ENCODE measurements at places on chromosomes 7 and 10. TPM values are rescaled to one million over a fixed set of nuclear protein-coding genes. Genes with fewer than 3 reads are reported as not detected.

DNA sequence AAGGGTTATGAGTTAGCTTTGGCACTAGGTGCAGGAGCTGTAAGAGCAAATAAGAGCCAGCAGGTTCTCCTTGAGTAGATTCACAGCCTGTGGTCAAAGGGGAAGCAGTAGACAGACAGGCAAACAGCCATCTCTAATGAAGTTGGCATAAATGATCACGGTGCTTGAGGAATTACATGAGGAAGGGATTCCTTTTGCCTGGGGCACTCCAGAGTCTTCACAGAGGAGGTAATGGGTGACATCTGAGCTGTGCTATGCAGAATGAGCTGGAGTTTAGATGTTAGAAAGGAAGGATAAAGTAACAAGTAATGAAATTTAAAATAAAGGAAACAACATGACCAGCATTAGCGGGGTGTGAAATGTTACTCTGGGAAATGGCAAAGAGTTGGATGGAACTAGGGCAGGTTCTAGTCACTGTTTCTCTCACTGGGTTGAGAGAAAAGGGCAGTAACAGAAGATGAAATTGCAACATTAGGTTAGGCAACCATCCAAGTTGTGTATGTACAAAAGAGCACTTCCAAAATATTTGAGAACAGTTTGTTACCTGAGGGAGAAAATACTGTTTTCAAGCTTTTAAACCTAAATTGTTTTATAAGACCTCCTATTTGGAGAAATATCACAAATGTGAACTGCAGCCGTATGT lies 613.8 kb downstream of the PHTF2 start:
- peaks cover 1% of the 10 kb centered on the region for H3K36me3 ChIP-seq
- no peak overlapping the region for H3K4me3 ChIP-seq

DNA sequence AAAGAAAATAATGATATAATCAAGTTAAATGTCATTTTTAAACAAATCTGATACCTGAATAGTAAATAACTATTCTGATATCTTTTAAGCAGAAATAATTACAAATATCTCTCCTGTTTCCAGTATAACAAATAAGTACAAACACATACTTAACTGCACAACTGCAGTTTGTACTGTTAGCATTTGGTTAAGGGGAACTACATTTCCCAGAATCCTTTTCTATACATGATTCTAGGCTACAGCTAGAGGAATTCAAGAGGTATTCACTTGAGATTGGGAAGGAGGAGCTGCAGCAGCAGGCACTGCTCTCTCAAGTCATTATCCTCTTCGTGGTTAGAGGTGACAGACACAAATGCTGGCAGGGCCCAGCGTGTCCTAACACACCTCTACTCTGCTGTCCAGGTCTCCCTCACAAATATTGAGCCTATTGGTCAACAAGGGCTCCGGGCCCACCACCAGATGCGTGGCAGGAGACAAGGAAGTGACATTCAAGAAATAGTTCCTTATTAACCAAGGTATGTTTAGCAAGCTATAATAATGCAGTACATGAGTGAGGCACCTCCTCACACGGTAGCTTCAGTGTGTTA lies 255.1 kb upstream of the MKLN1 start:
- H3K27me3 ChIP-seq: no peaks in the 10 kb centered on the region
- no peak for DNase-seq
- H3K36me3 ChIP-seq: no peaks in the 10 kb centered on the region

Gene STEAP2
- total RNA-seq: 4.9 TPM

GRCh38 chr10:21193196-21193595 lies 296.1 kb upstream of the NEBL start:
- H3K36me3 ChIP-seq: no peaks in the 10 kb centered on the region
- H3K27ac ChIP-seq: no peak overlapping the region
- H3K4me3 ChIP-seq: no peak overlapping the region
- no peak for DNase-seq
- H3K27me3 ChIP-seq: no peaks in the 10 kb centered on the region
- H3K4me1 ChIP-seq: peaks cover 10% of the 10 kb centered on the region

DNA sequence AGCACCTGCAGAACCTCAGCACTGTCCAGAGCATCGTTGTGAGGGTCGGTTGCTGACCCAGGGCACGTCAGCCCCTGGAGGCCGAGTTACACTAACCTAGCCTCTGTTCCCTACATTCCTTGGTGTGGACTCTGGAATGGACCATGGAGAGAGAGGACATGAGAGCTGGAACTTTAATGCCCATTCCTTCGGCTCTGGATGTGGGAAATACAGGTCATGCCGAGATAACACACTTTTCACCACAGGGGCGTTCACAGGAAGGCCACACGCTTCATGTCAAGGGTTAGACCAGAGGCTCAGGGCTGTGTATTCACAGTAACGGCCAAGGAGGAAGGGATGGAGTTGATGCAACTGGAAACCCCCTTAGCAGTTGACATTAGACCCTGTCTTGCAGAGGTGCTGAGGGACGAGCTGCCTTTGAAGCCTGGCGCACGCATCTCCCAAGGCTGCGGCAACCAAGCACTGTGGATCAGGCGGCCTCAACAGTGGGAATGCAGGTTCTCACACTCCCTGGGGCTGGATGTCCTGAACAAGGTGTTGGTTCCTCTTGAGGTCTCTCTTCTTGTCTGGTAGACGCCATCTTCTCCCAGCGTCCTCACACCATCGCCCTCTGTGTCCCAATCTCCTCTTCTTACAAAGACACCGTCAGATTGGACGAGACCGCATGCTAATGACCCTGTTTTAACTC lies 245.2 kb downstream of the KLF6 start:
- no peaks in the 10 kb centered on the region for H3K36me3 ChIP-seq
- no peak overlapping the region for H3K4me3 ChIP-seq
- no peaks in the 10 kb centered on the region for H3K4me1 ChIP-seq
- DNase-seq: no peak
- no peak overlapping the region for H3K27ac ChIP-seq

DNA sequence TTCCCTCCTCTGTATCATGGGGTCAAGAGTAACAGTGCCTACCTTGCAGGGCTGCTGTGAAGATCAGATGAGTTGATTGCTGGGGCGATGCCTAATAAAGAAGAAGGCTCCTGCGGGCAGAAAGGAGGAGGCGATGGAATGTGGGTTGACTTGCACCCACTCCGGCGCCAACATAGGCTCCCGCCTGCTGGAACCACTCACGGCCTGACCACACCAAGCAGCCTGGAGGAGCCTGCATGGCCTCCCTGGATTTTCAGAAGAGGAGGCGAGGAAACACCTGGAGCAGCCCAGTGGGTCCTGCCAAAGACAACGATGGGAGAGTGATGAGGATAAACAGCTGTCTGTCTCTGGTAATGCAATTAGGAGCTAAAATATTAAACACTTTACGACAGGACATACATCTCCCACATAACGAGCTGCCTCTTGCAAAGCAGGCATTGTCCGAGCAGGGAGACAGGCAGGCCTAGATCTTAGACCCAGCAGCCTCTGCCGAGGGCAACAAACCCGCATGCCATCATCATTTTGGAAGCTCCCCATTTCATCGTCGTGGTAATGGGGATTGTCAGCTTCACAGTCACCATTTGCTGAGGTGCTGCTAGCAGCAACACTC lies 302.9 kb upstream of the ZMIZ1 start:
- no peak overlapping the region for H3K27ac ChIP-seq
- H3K4me1 ChIP-seq: peaks cover 4% of the 10 kb centered on the region
- H3K36me3 ChIP-seq: no peaks in the 10 kb centered on the region
- no peak for DNase-seq

- H3K27ac ChIP-seq: no peak overlapping the region
- no peaks in the 10 kb centered on the region for H3K27me3 ChIP-seq
- DNase-seq: no peak
- H3K4me3 ChIP-seq: no peak overlapping the region
Observed at GRCh38 chr7:26083113-26083512, 68.9 kb upstream of the NFE2L3 start.

Gene SPDYE16
- 0.31 TPM for total RNA-seq

Gene CHRM2
- not detected for total RNA-seq

Gene MNX1
- 86.5 TPM for total RNA-seq

GRCh38 chr7:105246256-105246655 lies 142.5 kb downstream of the SRPK2 start:
- peaks cover 6% of the 10 kb centered on the region for H3K36me3 ChIP-seq
- no peaks in the 10 kb centered on the region for H3K27me3 ChIP-seq
- H3K4me3 ChIP-seq: no peak overlapping the region
- no peak for DNase-seq

Gene HOXA13
- total RNA-seq: not detected

Gene SEMA3E
- 1.1 TPM for total RNA-seq

GRCh38 chr10:51867956-51868355 lies 168.6 kb upstream of the CSTF2T start:
- H3K27me3 ChIP-seq: no peaks in the 10 kb centered on the region
- H3K4me1 ChIP-seq: no peaks in the 10 kb centered on the region
- no peak for DNase-seq
- H3K4me3 ChIP-seq: no peak overlapping the region
- no peaks in the 10 kb centered on the region for H3K36me3 ChIP-seq

GRCh38 chr7:64946772-64947171 lies 43.7 kb downstream of the ZNF273 start:
- no peaks in the 10 kb centered on the region for H3K4me1 ChIP-seq

- no peaks in the 10 kb centered on the region for H3K27me3 ChIP-seq
- no peaks in the 10 kb centered on the region for H3K36me3 ChIP-seq
- no peak overlapping the region for H3K4me3 ChIP-seq
- H3K27ac ChIP-seq: no peak overlapping the region
Observed at GRCh38 chr10:33153968-33154327, 180.5 kb downstream of the NRP1 start.

- H3K27me3 ChIP-seq: peaks cover 21% of the 10 kb centered on the region
- DNase-seq: no peak
- no peak overlapping the region for H3K4me3 ChIP-seq
- H3K27ac ChIP-seq: no peak overlapping the region
Observed at GRCh38 chr10:48725708-48726107, 41.0 kb downstream of the WDFY4 start.

Gene NXPH1
- total RNA-seq: not detected

Gene GCK
- 4.9 TPM for total RNA-seq

- H3K27ac ChIP-seq: no peak overlapping the region
- H3K27me3 ChIP-seq: peaks cover 27% of the 10 kb centered on the region
- DNase-seq: no peak
- H3K4me3 ChIP-seq: no peak overlapping the region
- H3K4me1 ChIP-seq: peaks cover 5% of the 10 kb centered on the region
Observed at GRCh38 chr10:84158550-84158949, 15.1 kb upstream of the GPR15LG start.

DNA sequence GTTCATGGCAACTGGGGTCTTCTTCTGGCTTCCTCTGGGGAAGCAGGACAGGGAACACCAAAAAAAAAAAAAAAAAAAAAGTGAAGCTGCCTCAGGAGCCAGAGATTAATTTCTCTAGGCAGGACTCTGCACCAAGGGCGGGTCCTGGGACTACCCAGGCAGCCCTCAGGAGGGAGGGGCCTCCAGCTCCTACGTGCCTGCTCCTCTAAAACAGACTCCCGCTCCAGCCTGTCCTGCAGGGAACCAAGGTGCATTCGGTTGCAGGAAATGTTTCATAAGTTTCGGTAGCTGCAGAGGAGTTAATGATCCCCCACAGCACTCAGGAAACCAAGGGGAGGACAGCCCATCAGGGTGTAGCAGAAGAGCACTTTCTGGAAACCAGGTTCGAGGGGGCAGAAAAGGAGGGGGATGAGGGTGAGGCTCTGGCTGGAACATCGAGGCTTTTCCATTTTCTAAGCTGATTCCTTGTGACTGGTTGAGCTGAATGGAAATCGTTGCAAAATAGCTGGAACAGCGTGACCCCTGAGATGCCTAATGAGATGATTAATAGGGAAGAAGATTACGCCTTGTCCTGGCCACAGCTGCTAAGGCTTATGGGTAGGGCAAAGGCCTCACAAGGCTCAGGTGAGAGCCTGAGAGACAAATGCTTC lies 84.2 kb downstream of the STRA8 start:
- no peak overlapping the region for H3K27ac ChIP-seq
- H3K36me3 ChIP-seq: no peaks in the 10 kb centered on the region
- DNase-seq: no peak
- H3K4me1 ChIP-seq: no peaks in the 10 kb centered on the region
- no peak overlapping the region for H3K4me3 ChIP-seq
- peaks cover 6% of the 10 kb centered on the region for H3K27me3 ChIP-seq

Gene POU6F2
- 5.6 TPM for total RNA-seq

- peaks cover 1% of the 10 kb centered on the region for H3K36me3 ChIP-seq
- no peaks in the 10 kb centered on the region for H3K27me3 ChIP-seq
- no peaks in the 10 kb centered on the region for H3K4me1 ChIP-seq
- no peak for DNase-seq
- no peak overlapping the region for H3K27ac ChIP-seq
Observed at GRCh38 chr10:116476461-116476860, 48.8 kb downstream of the PNLIPRP3 start.

GRCh38 chr7:27316311-27316710 lies 73.7 kb downstream of the EVX1 start:
- H3K27ac ChIP-seq: no peak overlapping the region
- H3K27me3 ChIP-seq: peaks cover 4% of the 10 kb centered on the region
- DNase-seq: no peak
- no peak overlapping the region for H3K4me3 ChIP-seq
- no peaks in the 10 kb centered on the region for H3K36me3 ChIP-seq

DNA sequence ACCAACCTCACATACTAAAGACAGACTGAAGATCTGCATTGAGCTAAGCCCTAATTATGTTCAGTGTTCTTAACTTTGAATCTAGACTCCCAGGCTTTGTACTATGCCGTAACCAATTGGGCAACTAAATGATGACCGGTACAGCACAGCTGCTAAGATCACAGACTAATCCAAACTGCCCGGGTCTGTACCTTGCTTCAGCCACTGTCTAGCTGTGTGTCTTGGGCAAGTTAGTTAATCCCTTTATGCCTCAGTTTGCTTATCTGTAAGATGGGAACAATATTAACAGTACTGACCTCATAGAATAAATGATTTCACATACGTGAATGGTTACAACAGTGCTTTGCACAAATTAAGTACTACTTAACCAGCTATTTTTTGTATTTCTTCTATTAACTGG lies 205.8 kb upstream of the NFE2L3 start:
- H3K4me1 ChIP-seq: peaks cover 26% of the 10 kb centered on the region
- no peak for DNase-seq
- no peak overlapping the region for H3K27ac ChIP-seq
- H3K27me3 ChIP-seq: no peaks in the 10 kb centered on the region

DNA sequence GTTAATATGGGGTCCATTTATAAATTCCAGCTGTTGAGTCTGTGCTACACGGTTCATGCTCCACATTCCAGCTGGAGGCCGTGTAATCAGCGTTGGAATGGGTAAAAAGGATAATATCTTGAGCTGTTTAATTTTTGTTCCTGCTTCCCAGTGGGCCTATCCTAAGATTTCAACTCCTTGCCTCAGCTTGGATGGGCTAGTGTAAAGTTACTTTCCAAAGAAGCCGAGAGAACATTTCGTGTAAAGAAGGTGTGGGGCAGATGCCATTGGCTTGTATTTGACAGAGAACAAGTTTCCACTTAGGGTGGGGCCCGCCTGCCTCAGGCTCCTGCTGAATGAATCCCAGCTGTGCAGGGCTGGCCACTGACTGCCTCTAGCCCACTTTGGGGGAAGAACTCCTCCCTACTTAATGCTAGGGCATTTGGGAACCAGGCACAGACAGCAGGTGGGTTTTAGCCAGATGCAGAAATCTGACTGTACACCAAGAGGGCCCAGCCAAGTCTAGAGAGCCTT lies 125.9 kb upstream of the LYZL2 start:
- no peaks in the 10 kb centered on the region for H3K36me3 ChIP-seq
- no peak overlapping the region for H3K4me3 ChIP-seq
- peaks cover 24% of the 10 kb centered on the region for H3K27me3 ChIP-seq

Gene CYP26C1
- 0.29 TPM for total RNA-seq
